ENCODE measurements at places on chromosomes 4 and X.
A peak's percentile ranks its signal among the peaks of the same experiment; 100 is the strongest.

- no peak for DNase-seq
Observed at GRCh38 chr4:81071013-81071412, 40.5 kb downstream of the BMP3 start.

DNA sequence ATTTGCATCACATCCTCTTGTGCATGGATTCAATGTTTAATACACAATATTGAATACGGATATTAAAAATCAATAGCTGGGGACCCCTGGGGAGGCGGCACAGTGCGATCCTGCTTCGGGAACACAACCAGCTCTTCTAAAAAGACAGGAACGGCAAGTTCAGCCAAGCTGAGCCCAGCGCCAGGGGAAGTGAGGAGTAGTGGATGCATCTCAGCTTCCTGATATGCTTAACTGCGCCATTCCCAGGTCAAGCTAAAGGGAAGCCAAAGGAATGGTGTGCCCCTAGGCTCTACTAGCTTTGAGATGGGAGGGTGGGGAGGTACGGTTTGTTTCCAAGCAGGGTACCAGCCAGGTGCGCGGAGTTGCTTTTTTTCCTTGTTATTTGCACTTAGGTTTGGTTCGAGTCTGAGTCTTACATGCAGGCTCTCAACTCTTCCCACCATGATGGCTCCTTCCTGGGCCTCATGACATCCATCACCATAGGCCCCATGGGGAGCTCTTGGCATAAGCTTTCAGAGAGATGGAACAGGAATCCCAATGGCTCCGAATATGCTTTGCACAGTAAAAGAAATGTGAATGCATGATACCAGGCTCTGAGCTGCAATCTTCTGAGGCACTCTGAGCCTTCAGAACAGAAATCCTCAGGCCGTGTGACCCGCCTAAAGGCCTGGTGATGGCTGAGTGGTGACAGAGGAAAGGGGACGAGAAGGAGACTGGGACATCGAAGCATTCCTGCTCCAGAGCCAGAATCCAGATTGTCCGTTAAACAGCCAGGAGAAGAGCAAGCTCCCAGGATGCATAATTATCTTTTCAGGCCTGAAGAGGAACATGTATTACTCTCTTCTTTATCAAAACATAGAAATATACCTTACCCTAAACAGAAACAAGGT is 51.8 kb upstream of the BCOR start:
- no peak for DNase-seq

GRCh38 chr4:88335092-88335665 is 43.5 kb upstream of the HERC6 start:
- DNase-seq, result no peak

DNA sequence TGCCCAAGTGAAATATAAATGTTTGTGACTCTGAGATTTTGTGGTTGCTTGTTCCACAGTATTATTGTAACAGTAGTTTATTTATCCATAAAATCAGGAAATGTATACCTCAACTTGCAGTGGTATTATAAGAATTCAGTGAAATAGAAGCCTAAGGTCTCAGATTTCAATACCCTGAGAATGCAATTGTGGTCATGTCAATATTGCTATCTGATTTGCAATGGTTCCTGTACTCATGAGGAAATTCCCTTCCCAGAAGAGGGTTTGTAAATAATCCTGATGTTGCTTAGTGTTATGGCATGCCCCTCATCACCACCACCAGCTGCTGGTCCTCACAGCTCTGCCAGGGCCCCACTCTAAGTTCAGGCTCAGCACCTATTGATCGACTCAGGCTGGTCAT is 67.8 kb downstream of the SLC34A2 start:
- DNase-seq, result no peak

DNA sequence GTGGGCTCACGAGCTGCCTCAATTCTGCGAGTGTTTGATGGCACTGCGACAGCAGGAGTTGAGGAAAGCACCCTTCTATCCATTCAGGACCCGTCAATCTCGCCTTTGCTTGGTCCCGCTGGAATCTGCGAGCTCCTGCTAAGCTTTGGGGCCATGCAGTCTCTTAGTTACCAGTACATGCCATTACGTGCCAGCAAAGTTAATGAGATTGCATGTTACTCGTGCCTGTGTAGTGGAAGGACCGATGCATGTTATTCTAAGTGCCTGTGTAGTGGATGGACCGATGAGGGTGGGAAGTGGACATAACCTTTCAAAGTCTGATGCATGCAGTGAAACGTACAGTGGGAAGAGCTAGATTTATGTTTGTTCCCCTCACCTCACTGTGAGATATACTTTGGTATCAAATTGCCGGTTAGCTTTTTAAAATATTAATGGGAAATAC is 569 bp downstream of the RPS3A start:
- no peak for DNase-seq

DNA sequence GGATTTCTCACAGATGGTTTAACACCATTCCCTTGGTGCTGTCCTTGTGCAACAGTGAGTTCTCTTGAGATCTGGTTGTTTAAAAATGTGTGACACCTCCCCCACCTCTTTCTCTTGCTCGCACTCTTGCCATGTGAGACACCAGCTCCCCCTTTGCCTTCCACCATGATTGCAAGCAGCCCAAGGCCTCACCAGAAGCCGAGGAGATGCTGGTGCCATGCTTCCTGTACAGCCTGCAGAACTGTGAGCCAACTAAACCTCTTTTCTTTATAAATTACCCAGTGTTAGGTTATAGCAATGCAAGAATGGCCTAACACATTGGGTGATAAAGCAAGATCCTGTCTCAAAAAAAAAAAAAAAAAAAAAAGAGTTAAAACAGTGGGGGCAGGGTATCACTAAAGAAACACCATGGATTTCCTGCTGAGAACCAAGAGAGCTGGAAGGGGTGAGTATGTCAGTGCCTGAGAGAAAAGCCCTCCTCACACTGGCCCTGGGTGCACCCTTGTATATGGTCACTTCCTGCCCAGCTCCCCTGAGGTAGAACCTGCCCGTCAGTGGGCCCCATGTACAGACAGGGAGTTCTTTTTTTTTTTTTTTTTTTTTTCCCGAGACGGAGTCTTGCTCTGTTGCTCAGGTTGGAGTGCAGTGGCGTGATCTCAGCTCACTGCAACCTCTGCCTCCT is 46.4 kb downstream of the APOO start:
- no peak for DNase-seq

DNA sequence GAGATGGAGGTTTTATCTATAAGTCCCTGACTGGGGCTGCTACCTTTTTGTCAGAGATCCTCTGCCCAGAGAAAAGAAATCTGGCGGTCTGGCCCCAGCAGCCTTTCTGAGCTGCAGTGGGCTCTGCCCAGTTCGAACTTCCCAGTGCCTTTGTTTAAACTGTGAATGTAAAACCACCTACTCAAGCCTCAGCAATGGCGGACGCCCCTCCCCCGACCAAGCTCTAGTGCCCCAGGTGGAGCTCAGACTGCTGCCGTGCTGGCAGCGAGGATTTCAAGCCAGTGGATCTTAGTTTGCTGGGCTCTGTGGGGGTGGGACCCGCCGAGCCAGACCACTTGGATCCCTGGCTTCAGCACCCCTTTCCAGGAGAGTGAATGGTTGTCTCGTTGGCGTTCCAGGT is 121.8 kb downstream of the TSPAN5 start:
- DNase-seq, result no peak

- no peak for DNase-seq
Observed at GRCh38 chr4:182042945-182043344, 200.3 kb upstream of the TENM3 start.

DNA sequence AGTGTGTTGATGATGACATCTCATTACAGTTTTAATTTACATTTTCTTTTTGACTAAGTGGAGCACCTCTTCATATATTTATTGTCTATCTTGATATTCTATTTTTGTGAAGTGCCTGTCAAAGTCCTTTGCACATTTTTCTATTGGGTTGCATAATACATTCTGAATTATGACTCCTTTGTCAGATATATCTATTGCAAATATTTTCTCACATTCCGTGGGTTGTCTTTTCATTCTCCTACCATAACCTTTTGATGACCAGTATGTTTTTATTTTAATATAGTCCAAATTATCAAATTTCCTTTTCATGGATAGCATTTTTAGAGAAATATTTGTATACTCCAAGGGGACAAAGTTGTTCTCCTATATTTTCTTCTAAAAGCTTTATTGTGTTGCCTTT is 126.4 kb downstream of the PJA1 start:
- DNase-seq, result no peak

GRCh38 chr4:126174627-126175026 is 859.9 kb downstream of the FAT4 start:
- DNase-seq, result no peak

GRCh38 chr4:139971111-139971510 is 182.9 kb downstream of the MAML3 start:
- no peak for DNase-seq

- DNase-seq, result no peak
Observed at GRCh38 chrX:39613997-39614679, 483.6 kb downstream of the BCOR start.

DNA sequence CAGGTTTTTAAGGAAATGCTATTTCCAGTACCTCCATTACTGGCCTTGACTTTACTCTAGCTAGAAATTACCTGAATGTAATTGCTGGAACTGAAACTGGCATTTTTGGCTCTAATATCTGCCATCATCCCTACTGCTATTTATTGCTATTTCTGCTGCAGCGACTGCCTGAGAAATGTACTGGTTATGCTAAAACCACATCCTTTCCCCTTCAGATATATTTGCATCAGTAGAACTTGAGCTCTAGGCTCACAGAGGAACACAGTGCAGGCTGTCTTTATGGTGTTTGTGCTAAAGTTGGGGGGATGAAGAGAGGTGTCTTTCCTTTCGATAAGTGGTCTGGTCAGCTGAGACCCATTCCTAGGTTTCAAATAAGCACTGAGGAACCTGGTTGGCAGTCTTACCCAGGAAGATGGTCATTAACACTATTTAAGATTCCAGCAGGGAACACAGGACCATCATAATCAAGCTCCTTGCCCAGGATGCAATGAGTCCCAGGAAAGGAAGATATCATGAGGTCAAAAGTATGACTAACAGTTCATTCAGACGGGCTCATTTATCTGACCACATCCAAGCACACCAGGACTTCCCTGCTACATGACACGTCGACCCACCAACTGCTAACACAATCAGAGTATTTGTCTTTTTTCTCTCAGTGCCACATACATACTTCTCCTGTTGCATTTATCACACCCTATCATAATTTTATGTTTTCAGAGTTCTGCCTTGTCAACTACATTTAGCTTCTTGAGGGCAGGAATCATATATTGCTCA is 137.4 kb downstream of the GABRA3 start:
- no peak for DNase-seq

DNA sequence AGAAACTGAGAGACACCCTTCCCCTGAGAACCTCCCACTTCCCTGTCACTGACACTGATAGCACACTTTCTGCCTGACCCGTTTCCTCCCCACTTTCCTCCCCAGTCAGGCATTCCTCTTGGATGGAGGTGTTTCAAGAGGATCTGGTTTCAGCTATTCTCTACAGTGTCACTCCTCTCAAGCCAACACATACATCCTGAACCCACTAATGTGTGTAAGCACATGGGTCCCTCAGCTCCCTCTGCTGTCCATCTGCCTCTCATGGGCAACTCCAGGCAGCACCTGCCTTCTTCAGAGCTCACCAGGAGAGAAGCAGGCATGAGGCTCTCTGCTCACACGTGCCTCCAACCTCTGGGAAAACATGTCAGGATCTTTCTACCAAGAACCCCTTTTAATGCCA is 207.6 kb downstream of the NAF1 start:
- DNase-seq, result no peak

DNA sequence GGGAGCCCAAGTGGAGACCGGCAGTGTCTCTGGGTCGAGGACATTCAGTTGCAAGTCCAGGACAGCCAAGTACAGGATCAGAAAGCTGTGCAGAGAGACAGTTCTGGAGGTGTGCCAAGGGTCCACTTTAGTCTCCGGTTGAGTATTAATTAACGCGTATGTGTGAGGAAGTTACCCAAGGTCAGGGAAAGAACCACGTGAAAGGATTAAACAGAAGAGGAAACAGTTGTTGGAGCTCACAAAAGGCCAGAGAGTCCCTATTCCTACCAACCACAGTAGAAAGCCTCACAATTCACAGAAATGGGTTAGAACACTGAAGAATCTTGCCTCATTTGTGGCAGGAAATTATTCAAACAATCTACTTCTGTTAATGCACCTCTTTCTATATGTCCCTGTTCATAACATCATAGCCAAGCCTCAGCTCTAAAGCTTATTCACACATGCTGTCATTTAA is 17.9 kb upstream of the NSUN7 start:
- peak; percentile 91 for DNase-seq

- DNase-seq, result peak; percentile 82
Observed at GRCh38 chrX:19758539-19758938, 128.9 kb downstream of the SH3KBP1 start.

DNA sequence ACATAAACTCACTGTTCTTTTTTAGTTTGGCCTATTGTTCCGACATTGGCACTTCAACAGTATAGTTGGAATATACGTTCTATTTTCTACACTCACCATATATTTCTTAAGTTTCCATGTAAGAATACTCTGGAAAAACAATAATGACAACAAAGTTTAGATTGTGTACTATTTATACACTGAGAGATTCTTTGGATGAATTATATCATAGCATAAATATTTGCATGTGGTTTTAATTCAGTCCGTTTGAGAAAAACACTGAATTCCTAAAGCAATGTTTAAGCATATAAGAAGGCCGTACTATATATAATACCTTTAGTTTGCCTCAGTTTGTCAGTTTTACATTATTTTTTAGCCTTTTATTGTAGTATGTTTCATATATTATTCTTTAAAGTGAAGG is 82.4 kb downstream of the RAP1GDS1 start:
- no peak for DNase-seq

DNA sequence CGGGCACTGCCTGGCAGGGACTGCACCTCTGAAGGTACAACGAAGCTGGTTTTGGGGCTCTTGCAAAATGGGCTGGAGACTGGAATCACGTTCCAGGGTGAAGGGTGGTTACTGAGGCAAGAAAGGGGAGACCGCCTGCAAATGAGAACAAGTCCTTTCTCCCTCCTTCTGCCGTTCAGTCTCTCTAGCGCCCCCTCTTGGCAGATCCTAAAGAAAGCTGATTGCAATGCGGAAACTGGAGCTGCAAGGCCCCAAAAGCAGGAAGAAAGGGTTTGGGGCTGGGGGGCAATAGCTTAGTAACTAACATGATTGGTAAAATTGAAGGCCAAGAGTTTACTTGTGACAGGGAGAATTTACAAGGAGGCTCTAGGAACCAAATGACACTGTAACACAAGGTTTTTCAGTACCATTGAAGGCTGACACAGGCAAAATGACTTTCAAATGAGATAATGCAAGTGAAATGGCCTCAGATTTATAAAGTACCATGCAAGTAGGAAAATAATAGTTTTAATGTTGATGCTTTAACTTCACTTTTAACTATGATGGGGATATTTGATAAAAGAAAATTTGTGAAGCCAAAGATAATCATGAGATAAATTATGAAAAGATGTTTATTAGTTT is 222.7 kb upstream of the HAND2 start:
- peak; percentile 10 for DNase-seq

- no peak for DNase-seq
Observed at GRCh38 chr4:87018753-87019152, 83.9 kb downstream of the AFF1 start.

GRCh38 chr4:38034986-38035882 is 75.0 kb downstream of the PTTG2 start:
- DNase-seq, result peak; percentile 56

GRCh38 chrX:19496711-19497110 is 18.6 kb downstream of the MAP3K15 start:
- DNase-seq, result no peak

Measured in HL-60 (cell line).